Kidney epithelial cell (primary cell): ENCODE measurements at places on chromosomes 5 and 9. TPM values are rescaled to one million over a fixed set of nuclear protein-coding genes. Genes with fewer than 3 reads are reported as not detected.

TOR1A gene
- 52.4 and 79.6 TPM in 2 replicates for total RNA-seq

DNA sequence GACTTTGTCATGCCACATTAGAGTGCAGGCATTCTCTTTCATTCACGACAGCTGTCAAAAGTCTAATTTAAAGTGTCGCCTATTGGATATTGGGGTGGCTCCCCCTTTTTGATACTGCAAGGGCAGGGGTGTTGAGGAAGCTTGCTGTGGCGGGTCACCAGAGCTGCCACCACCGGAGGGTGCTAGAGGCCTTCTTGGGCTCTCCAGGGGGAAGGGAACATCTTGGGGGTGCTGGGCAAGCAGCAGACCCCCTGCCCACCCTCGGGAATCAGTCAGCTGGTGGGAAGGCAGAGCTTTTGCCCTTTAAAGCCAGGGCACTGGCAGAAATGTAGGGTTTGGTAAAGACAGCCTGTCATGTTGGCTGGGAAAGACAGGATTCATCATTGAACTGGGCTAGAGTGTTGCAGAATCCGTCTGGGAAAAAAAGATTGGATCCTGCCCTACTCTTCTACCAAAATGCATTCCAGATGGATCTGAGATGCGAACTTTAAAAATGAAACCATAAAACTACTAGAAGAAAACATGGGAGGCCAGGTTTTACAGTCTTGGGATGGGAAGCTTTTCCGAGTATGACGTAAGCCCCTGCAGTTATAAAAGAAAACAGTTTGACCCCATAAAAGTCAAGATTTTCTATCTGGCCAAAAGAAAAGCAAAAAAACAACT lies 22.3 kb downstream of the COL5A1 start:
- DNase-seq: no peak

GPR150 gene
- total RNA-seq: 0.25 TPM in 1 of 2 replicates, not detected in the other

DNA sequence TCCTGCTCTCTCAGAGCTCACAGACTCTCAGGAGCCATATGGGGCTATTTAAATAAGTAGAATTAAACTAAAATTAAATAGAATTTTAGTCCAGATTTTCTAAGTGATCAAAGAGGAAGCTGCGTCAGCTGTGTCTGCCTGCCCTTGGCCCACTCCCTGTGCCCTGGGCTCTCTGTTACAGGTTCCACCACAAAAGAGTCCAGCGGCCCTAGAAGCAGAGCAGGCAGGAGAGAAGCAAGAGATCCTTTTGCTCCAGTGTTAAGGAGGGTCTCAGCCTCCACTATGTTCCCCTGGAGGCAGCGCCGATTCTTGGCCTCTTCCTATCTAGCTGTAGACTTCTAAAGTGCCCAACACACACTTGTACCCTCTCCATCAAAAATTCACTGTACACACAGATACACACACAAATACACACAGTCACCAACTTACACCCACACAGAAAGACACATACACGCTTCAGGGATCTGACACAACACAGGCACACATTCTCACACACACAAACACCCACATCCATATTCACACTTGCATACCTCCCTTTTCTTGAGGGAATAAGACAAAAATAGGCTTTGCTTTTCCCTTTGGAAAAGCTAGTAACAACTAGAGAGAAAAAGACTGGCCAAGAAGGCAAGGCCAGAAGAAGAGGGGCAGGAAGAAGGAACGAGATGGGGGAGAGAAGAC lies 5.5 kb upstream of the TNIP1 start:
- DNase-seq: no peak

DNA sequence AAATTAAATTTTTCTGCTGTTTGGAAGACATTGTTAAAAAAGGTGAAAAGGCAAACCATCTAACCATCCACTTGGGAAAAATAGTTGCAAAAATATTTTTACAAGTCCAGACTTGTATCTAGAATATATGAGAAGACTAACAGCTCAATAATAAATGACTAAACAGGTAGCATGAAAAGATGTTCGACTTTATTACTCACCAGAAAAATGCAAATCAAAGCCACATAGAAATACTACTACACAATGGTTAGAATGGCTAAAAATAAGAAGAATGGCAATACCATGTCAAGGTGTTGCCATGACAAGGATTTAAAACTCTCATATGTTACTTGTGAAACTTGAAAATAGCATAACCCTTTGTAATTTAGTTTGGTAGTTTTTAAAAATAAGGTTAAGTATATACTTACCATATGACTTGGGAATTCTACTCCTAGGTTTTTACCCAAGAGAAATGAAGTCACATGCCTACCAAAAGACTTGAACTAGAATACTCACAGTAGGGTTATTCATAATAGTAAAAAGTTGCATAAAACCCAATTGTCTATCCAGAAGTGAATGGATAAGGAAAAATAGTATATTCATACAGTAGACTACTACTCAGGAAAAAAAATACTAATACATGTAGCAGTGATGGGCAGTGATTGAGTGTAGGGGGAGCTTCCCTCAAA lies 93.8 kb downstream of the VPS13A start:
- no peak for DNase-seq

TRPM6 gene
- 0.07 and 0.21 TPM in 2 replicates for total RNA-seq

RASGEF1C gene
- 0.13 TPM in 1 of 2 replicates, not detected in the other for total RNA-seq

DNA sequence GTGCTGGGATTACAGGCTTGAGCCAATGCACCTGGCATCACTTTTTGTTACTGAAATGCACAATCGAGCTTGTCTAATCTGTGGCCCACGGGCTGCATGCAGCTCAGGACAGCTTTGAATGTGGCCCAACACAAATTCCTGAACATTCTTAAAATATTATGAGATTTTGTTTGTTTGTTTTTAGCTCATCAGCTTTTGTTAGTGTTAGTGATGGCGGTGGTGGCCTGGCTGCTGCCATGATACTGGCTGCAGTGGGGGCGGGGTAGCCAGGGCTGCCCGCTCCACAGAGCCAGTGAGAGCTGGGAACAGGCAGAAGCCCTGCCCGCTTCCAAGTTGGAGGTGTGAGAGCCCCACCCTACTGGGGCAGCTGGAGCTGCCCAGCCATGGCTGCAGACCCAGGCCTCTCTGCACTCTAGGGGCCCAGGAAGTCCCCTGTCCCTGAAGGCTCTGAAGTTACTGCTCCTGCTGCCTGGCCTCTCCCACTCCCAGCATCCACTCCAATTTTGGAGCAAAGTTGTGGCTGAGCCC lies 76.6 kb upstream of the SHB start:
- DNase-seq: no peak

DNA sequence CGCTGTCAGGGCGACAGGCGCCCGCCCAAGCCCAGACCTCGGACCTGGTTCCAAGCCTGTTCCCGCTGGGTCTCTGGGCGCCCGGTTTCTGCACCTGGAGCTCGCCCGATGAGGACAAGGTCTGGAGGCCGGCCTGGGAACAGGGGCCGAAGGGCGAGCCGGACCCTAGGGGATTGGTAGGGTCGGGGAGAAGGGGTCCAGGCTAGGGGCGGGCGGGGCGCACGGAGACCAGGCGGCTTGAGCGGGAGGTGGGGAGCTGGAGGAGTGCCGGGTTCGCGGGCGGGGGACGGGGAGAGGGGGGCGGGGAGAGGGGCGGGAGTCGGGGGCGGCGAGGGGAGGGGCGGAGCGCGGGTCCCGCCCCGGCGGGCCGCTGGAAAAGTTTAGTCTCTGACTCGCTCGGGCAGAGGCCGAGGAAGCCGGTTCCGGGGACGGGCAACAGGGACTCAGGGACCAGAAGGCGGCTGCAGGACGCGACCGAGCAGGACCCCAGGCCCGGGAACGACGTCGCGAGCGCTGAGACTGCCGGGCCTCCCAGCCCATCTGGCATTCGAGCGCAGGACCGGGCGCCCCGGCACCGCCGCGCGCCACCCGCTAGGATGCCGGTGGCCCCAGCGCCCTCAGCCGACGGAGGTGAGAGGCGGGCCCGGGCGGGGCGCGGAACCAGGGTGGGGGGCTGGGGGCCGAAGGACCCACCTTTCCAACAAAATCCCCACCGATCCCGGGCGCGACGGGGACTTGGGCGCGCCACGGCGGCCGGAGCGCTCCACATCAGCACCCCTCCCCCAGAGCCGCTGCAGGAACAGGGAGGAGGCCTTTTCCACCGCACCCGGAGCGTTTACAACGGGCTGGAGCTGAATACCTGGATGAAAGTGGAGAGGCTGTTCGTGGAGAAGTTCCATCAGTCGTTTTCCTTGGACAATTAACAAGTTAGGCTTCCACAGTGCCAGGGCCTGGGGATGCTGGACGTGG lies at the start of gene S1PR3:
TSS of gene S1PR3 (plus strand) at position 403 of the 969 bp plus-strand sequence. CDS start 9,733 bp downstream, outside the sequence.
- no peak for DNase-seq

DNA sequence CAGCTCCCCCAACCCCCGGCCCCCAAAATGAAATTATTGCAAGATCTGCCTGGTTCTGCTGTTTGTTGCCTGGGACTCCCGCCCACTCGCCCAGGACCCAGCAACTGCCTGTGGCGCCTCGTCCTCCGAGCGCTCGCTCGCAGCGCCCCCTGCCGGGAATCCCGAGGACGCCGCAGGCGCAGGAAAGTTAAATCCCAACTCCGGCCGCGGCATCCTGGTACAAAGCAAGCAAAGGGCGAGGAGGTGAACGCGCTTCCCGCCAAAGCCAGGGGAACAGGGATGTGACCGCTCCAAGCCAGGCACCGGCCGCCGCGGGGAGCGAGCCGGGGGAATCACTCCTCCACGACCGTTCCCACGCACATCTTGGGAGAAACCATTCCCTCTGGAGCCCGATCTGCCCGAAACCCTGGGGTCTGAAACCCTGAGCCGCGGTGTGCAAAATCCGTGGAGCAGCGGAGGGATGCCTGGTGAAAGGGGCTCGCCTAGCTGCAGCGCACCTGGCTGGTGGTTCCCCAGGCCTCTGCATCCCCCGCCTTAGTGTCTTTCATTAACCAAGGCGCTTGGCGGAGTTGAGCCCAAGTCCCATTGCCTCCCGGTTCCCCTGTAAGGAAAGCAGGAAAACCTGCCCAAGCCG lies 1.3 kb downstream of the SEMA5A start:
- DNase-seq: no peak

DNA sequence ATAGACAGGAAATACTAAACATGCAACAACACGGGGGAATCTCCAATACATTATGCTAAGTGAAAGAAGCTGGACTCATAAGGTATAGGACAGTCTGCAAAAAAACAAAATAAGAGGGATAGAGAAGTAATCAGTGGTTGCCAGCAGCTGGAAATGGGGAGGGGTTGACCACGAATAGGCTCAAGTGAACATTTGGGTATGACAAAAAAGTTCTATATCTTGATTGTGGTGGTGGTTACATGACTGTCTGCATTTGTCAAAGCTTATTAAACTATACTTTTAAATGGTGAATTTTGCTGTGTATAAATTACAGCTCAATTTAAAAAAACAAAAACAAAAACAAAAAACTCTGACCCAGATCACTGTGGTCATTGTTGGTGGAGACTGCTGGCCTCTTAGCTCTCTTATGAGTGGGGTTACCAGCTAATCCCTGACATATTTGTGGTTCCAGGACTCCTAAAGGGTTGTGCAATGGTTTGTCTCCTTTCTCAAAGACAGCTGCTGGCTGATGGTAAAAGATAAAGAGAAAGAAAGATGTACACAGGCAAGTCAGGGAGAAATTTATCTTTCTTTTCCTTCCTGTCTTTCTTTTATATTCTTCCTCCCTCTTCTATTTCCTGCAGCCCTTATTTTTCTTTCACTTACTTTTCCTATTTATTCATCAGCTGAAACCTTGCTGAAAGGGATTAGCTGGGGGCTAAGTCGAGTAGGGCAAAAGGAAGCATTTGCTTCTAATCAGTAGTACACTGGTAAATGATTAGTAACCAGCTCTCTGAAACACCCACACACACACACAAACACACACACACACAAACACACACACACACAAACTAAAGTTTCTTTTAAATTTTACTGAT lies 42.6 kb upstream of the APC start:
- peak; percentile 16 for DNase-seq

GRCh38 chr9:127193483-127193882 lies 71.0 kb upstream of the ANGPTL2 start:
- no peak for DNase-seq

- no peak for DNase-seq
Observed at GRCh38 chr5:181243018-181243563, 615 bp downstream of the RACK1 start.

DNA sequence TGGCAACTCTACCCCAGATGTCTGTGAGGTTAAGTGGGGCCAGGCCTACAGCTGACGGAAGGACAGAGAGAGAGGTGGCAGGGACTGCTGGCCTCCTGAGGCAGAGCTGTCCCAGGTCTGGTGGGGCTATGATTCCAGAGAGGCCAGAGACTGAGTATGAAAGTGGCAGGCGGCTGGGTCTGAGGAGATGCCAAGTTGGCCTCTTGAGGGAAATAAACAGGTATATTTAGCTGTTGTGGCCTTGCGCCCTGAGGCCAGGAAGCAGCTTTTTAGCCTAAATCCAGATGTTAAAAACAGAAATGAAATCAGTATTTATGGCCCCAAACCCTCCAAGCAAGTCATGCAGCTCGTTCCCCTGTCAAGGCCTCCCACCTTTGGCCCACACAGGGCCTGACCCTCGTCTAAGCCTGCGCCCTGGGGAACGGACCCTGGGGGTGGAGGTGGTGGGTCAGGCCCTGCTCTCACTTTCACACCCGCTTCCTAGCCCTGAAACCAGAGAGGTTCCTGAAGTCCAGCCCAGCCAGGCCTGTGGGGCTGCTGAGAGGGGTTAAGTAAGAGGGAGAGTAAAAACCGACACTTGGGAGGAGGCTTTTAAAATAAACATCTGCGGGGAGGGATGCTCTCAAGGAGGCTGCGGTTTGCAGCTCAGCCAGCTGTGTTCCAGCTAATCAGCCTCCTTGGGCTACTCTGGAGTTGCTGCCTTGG lies 18.7 kb downstream of the PCDHGC5 start:
- no peak for DNase-seq

GRCh38 chr5:13003457-13003856 lies 941.0 kb downstream of the DNAH5 start:
- no peak for DNase-seq

OTULIN gene
- 12.0 and 14.7 TPM in 2 replicates for total RNA-seq

- no peak for DNase-seq
Observed at GRCh38 chr9:133428617-133429101, 6.5 kb downstream of the ADAMTS13 start.

GRCh38 chr5:145076040-145076439 lies 759.1 kb downstream of the PRELID2 start:
- no peak for DNase-seq

- peak; percentile 73 for DNase-seq
Observed at GRCh38 chr5:21774801-21775200, 1078.3 kb downstream of the CDH12 start.

GDA gene
- total RNA-seq: under 0.01 and 0.04 TPM in 2 replicates

DNA sequence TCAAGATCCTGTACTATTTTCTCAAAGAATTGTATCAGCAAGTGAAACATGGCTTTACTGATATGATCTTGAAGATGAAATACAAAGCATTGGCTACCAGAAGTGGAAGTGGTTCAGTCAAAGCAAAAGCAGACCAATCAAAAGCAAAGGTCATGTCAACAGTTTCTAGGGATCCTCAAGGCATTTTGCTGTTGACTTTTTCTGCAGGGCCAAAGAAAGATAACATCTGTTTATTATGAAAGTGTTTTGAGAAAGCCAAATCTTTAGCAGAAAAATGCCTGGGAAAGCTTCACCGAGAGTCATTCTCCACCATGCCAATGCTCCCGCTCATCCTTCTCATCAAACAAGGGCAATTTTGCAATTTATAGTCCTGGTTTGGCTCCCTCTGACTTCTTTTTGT lies 90.3 kb upstream of the ACO1 start:
- DNase-seq: no peak
